ENCODE measurements at places on chromosomes 5 and 9.

DNA sequence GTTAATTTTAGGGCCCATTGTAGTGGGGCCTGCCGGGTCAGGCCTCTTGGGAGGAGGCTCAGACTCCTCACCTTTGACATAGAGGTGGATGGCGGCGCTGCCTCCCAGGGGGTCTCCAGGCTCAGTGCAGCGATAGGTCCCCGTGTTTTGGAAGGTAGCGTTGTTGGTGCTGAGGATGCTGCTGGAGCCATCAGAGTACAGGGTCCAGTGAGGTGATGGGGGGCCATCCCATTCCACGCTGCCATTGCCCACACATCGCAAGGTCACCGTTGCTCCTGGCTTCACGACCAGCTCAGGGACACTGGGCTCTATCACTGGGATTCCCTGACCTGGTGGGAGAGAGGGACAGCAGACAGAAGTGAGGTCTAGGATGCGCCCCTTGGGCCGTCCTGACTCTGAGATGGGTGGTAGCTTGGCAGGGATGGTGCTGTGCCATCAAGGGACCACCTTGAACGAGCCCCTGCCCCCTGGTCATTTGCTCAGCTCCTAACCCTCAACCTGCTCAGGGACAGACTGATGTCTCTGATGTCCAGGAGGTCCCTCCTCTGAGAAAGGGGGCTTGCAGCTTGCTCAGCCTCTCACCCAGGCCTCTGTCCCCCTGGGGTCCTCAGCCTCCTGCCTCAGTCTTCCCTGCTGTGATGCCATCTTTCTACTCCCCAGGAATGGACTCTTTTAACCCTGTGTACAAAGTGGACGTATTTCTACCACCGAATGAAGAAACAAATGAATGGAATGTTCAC is 5.5 kb downstream of the CSF1R start:
- DNase-seq = no peak

- no peak for DNase-seq
Observed at GRCh38 chr5:63953217-63953616, 9.0 kb downstream of the HTR1A start.

GRCh38 chr9:130226112-130226511 is 39.4 kb upstream of the HMCN2 start:
- DNase-seq = no peak

DNA sequence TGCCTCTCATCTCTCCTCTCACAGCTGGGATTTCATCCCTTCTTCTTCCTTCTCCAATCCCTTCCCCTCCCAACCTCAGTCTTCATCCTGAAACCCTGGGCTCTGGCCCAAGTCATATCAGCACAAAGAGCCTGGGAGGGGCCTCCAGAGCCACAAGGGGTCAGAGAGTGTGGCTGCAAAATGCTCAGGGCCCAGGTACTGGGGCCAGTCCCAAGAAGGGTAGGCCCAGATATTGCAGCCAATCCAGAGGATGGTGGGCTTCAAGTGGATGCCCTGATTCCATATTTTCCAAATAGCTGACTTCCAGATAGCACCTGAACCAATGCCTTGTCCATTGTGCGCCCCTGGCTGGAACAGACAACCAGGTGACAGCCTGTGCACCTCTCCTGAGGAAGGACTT is 193.9 kb downstream of the MED10 start:
- no peak for DNase-seq

- no peak for DNase-seq
Observed at GRCh38 chr5:9226016-9226536, 319.8 kb downstream of the SEMA5A start.

Data from renal cortical epithelial cell (primary cell).